ENCODE measurements at places on chromosomes 7 and 10.

GRCh38 chr10:125124907-125125306 lies 35.5 kb downstream of the CTBP2 start:
- no peak for DNase-seq

GRCh38 chr7:41699516-41699915 lies 3.4 kb downstream of the INHBA start:
- no peak for DNase-seq

DNA sequence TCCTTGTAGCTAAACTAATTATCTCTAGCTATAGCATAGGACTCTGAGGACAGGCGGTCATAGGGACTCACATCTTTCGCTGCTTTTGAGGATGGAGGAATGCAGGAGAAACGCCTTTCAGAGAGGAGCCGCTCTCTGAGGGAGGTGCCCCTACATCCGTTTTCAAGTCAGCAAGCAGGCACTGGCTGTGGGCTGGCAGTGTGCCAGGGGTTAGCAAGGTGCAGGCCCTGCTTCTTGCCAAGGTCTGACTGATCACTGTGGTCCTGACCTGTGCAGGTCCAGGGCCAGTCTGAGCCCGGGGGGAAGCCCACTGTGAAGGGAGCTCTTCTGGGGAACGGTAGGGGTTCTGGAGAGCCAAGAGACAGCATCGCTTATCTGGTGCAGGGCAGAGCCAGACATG lies 89.4 kb downstream of the SH3PXD2A start:
- DNase-seq = peak; percentile 72

- no peak for DNase-seq
These were observed 52.9 kb downstream of the NEURL1 start for GRCh38 chr10:103546401-103546800.

GRCh38 chr10:15426558-15426957 lies 55.5 kb upstream of the FAM171A1 start:
- DNase-seq = no peak

- DNase-seq = no peak
These were observed 65.8 kb upstream of the CACUL1 start for GRCh38 chr10:118820326-118821116.

- no peak for DNase-seq
These were observed 35.8 kb downstream of the SLC26A4 start for GRCh38 chr7:107696330-107696946.

- peak; percentile 87 for DNase-seq
These were observed 161.9 kb downstream of the SH2D4B start for GRCh38 chr10:80699602-80700039.

DNA sequence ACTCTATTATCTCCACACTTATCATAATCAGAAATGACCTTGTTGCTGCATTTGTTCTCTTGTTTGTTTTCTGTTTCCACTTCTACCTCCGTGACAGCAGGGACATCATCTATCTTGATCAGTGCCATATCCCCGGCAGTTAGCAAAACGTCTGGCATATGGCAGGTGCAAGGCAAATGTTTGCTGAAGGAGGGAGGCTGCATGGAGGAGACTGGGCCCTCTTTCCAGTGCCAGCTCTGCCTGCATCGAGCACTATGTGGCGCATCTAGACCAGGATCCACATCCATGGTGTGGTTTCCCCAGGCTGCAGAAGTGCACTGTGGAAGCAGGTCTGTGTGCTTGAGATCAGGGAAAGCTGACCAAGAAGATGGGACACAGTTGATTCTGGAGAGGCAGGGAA lies 181.2 kb downstream of the KCNMA1 start:
- no peak for DNase-seq

DNA sequence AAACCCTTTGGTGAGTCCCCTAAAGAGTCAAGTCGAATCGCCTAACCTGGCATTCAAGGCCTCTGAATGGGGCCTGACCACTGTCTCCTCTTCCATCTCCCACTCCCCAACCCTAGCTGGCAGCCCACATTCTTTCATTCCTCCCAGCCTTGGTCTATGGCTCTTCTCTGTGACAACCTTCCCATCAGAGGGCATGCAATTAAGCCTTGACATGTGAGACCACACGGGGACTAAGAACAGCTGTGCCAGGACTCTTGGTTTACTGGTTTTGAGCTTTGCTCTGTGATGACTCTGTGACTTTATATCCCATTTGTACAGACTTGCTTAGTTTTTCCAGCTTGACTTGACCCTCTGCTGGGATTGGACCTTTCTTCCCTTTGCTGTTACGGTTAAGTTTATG lies 116.6 kb downstream of the BUB3 start:
- DNase-seq = no peak

DNA sequence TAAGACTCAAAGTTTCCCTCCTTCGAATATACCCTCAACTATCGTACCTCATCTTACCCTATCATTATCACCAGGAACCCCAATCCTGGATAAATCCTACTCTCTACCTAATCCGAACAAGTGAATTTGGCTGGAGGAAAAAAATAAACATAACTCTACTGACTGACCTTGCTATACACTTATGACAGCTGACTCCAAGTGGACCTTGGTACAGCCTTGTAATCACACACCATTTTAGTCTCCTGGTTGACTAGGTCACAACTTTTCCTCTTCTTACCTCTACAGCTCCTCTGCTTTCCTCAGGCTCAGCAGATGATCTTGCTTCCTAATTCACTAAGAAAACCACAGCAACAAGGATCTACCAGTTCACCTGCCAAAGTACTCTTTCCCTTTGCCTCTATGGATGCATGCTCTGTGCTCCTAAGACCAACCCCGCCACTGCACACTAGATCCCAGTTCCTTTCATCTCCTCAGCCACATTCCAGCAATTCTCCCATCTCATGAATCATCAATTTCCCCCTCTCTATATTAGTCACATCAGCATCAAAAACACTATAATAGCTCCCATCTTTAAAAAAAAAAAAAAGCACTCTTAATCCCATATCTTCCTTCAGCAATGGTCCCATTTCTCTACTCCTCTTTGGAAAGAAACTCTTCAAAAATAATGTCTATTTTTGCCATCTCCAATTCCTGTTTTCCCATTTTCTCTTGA lies 35.5 kb downstream of the COA1 start:
- DNase-seq = no peak

GRCh38 chr10:78071140-78071856 lies 37.6 kb downstream of the RPS24 start:
- no peak for DNase-seq

DNA sequence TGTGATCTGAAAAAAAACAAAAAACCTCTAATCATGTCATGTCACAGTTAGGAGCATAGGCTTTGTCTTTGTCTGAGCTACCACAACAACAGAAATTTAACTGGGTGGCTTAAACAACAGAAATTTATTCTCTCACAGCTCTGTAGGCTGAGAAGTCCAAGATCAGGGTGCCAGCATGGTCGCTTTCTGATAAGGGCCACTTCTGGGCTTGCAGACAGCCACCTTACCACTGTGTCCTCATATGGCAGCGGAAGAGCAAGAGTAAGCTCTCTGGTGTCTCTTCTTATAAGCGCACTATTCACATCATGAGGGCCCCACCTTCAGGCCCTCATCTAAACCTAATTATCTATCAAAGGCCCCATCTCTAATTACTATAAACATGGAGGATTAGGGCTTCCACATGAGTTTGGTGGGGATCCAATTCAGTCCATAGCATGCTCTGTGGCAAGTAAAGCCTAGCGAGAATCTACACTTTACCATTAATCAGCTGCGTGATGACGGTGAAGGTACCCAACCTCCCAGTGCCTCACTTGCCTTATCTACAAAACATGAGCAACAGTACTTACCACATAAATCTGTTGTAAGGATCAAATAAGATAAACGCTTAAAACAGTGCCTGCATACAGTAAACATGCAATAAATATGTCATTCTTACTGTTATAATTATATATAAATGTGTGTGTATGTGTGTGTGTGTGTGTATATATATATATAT lies 17.3 kb downstream of the ZNF438 start:
- no peak for DNase-seq

DNA sequence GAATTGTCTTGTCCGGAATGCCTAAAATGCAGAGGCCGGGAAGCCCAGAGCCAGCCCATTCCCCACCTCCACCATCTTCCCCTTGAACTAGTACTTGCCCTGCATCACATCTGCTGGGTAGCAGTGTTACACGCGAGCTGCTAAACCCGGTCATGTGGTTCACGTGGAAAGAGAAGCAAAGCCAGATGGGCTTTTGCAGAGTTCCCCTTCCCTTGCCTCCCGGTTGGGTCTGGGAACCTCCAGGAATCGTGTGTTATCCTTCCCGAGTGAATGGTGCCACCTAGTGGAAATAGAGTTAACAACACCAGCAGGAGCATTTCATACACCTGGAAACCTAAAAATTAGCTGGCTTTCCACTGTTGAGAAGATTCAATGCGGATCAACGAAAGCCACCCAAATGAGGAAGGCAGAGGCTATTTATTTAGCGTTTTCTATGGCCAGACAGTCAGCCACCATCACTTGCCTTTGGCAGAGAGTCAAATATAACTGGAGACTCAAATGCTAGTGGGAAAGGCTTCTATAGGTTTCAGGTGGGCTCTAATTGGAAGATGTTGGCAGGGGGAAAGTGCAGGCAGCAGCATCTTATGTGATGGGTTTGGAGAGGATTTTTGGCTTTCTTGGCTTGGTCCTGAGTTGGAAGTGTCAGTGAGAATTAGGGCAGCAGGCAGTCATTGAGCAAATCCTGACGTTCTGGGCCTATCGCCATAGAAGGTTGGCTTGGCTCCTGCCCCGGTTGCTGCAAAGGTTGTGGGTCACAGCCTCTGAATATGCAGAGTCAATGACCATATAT lies 12.9 kb upstream of the DENND2A start:
- DNase-seq = no peak

DNA sequence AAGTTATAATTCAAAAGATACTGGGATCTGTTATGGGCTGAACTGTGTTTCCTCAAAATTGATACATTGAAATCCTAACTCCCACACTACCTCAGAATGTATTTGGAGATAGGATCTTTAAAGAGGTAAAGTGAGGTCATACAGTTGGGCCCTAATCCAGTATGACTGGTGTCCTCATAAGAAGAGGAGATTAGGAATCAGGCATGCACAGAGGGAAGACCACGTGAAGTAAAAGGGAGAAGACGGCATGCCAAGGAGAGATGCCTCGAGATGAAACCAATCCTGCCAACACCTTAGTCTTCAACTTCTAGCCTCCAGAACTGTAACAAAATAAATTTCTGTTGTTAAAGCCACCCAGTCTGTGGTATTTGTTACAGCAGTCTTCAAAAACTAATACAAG lies 5.9 kb upstream of the CFAP69 start:
- no peak for DNase-seq

GRCh38 chr10:7258948-7259523 lies 151.8 kb downstream of the SFMBT2 start:
- peak; percentile 54 for DNase-seq

DNA sequence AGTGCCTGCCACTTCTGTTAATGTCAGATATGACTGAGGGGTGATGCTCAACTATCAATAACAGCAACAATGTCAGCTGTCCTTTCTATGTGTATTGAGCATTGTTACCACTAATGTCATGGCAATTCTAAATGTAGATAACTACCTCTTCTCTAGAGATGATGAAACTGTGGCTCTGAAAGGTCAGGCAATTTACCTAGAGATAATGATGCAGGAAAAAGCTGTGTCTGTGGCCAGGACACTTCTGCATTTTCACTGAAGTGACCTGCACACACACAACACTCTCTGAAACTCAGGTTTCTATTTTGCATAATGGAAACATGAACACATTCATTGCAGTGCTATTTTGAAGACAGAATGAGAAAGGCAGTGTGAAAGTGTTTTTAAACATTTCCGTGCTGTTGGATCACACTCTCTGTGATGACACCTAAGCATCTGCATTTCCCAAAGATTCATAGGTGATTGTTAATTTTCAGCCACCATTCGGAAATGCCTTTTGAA lies 148.2 kb downstream of the KCND2 start:
- no peak for DNase-seq

DNA sequence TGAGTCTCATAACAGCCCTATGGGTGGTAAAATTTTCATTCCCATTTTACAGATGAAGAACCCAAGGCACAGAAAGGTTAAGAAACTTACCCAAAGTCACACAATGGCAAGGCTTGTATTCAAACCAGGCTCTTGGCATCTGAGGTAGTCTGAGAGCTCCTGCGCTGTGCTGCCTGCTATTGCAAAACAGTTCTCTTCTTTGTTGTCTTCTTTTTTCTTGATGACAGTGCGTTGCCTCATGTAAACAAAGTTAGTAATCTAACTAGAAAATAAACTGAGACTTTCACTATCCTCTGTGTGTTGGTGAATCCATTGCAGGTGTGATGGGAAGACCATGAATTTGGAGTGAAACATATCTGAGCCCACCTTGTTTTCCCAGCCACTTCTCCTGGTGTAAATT lies 240.8 kb downstream of the PTEN start:
- DNase-seq = no peak

GRCh38 chr10:124056337-124056980 lies 36.9 kb downstream of the CHST15 start:
- DNase-seq = no peak

DNA sequence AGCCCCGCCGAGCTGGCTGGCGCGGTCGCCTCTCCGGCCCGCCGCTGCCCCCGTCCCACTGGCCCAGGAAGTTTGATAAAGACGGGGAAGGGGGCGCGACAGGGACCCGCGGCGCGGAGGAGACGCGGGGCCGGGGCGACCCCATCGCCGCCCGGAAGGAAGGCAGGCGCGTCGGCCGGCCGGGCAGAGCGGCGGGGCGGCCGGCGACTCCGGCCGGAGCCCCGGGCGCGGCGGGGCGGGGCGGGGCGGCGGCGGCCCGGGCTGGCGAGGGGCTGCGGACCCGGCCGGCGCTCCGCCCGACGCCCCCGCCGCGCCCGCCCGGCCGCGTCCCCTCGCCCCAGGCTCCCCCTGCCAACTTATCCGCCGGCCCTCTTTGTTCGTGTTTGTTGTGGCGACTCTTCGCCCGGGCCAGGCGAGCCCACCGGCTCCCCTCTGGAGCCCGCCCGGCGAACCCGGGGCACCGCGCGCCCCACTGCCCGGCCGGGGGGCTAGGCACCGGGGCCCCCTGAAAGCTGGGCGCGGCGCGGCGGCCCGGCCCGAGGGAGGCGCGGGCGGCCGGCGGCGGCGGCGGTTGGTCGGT lies 571 bp downstream of the KDM7A start:
- peak; percentile 55 for DNase-seq

DNA sequence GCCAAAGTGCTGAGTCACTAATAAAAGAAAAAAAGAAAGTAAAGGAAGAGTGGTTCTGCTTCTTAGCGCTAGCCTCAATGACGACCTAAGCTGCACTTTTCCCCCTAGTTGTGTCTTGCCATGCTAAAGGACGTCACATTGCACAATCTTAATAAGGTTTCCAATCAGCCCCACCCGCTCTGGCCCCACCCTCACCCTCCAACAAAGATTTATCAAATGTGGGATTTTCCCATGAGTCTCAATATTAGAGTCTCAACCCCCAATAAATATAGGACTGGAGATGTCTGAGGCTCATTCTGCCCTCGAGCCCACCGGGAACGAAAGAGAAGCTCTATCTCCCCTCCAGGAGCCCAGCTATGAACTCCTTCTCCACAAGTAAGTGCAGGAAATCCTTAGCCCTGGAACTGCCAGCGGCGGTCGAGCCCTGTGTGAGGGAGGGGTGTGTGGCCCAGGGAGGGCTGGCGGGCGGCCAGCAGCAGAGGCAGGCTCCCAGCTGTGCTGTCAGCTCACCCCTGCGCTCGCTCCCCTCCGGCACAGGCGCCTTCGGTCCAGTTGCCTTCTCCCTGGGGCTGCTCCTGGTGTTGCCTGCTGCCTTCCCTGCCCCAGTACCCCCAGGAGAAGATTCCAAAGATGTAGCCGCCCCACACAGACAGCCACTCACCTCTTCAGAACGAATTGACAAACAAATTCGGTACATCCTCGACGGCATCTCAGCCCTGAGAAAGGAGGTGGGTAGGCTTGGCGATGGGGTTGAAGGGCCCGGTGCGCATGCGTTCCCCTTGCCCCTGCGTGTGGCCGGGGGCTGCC lies at the start of gene IL6:
Gene IL6 (plus strand): TSS at position 294 of the 807 bp plus-strand sequence. CDS start 63 bp downstream, at position 357.
- peak; percentile 92 for DNase-seq

- DNase-seq = no peak
These were observed 7.3 kb downstream of the LRRN3 start for GRCh38 chr7:111098011-111098925.

Measured in left ventricle myocardium superior (tissue), 1 donor.